ENCODE measurements at places on chromosomes 1 and 21. TPM values are rescaled to one million over a fixed set of nuclear protein-coding genes. Genes with fewer than 3 reads are reported as not detected.

The PTGFR gene
- total RNA-seq, result 81.9 TPM

The DCDC2B gene
- not detected for total RNA-seq

The MX1 gene
- total RNA-seq, result 33.3 TPM

The S100PBP gene
- 57.2 TPM for total RNA-seq

The CFHR2 gene
- not detected for total RNA-seq

The BSND gene
- total RNA-seq, result not detected

The NIBAN1 gene
- 53.6 TPM for total RNA-seq

The SERPINC1 gene
- not detected for total RNA-seq

The TFF3 gene
- total RNA-seq, result not detected

The RUNX3 gene
- total RNA-seq, result 1.8 TPM

The OR2T35 gene
- not detected for total RNA-seq

The KRTAP19-1 gene
- not detected for total RNA-seq

The PDZK1 gene
- 0.29 TPM for total RNA-seq

The FBXO2 gene
- 0.29 TPM for total RNA-seq

The MAB21L3 gene
- total RNA-seq, result 0.36 TPM

The GPR52 gene
- total RNA-seq, result 1.4 TPM

The SELENON gene
- total RNA-seq, result 33.7 TPM

The ARTN gene
- total RNA-seq, result not detected

The NBPF6 gene
- 0.36 TPM for total RNA-seq

The TTLL7 gene
- total RNA-seq, result 15.3 TPM

The RORC gene
- not detected for total RNA-seq

The GNAT2 gene
- 0.29 TPM for total RNA-seq

The FCGR2B gene
- not detected for total RNA-seq

The CD34 gene
- under 0.01 TPM for total RNA-seq

The GPR37L1 gene
- total RNA-seq, result not detected

The ARHGEF2 gene
- 183 TPM for total RNA-seq

The DNAH14 gene
- 25.0 TPM for total RNA-seq

The HENMT1 gene
- total RNA-seq, result 5.3 TPM

The ZNF281 gene
- total RNA-seq, result 37.7 TPM

The OR2L5 gene
- not detected for total RNA-seq

The HPCAL4 gene
- not detected for total RNA-seq

The LAMB3 gene
- total RNA-seq, result 9.7 TPM

The UTS2 gene
- total RNA-seq, result 0.29 TPM

The GUCA2A gene
- total RNA-seq, result not detected

Measured in osteoblast (primary cell).